Activated naive CD4-positive, alpha-beta T cell treated with anti-CD3 and anti-CD28 coated beads, Interleukin-2, amount 10 ng/mL, durations not matched to agents 5 hours and 36 hours (primary cell): ENCODE measurements at places on chromosomes 13 and 19. TPM values are rescaled to one million over a fixed set of nuclear protein-coding genes. Genes with fewer than 3 reads are reported as not detected.

The TNFSF13B gene
- total RNA-seq = 17.3 TPM

The LRRC8E gene
- not detected for total RNA-seq

The GPATCH1 gene
- total RNA-seq = 11.7 TPM

The ZNF57 gene
- 3.5 TPM for total RNA-seq

The ZNF414 gene
- 40.1 TPM for total RNA-seq

The MISP3 gene
- 1.8 TPM for total RNA-seq

The F2RL3 gene
- 0.22 TPM for total RNA-seq

The OR7C1 gene
- total RNA-seq = not detected

The APLP1 gene
- 1.2 TPM for total RNA-seq

The TEX101 gene
- not detected for total RNA-seq

The PSMC4 gene
- 85.9 TPM for total RNA-seq

The EML2 gene
- total RNA-seq = 94.8 TPM

The ERFL gene
- 2.6 TPM for total RNA-seq

The ADGRE2 gene
- total RNA-seq = 0.51 TPM

The TMPRSS9 gene
- total RNA-seq = not detected

The FOSB gene
- total RNA-seq = 9.8 TPM

The DLL3 gene
- 0.14 TPM for total RNA-seq

The ZNF442 gene
- 0.60 TPM for total RNA-seq

The PRR20E gene
- not detected for total RNA-seq

The ADAT3 gene
- 12.5 TPM for total RNA-seq

The NPAS1 gene
- not detected for total RNA-seq
